ENCODE measurements at places on chromosomes 13 and 19.
A peak's percentile ranks its signal among the peaks of the same experiment; 100 is the strongest.

- no peak for DNase-seq
Measured at GRCh38 chr19:10076535-10076934, 9.6 kb upstream of the SHFL start.

DNA sequence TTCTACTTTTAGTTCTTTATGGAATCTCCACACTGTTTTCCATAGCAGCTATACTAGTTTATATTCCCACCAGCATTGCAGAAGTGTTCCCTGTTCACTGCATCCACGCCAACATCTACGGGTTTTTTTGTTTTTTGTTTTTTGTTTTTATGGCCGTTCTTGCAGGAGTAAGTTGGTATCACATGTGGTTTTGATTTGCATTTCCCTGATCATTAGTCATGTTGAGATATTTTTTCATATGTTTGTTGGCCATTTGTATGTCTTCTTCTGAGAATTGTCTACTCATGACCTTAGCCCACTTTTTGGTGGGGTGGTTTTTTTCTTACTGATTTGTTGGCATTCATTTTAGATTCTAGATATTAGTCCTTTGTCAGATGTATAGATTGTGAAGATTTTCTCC, 89.7 kb downstream of the FRY start:
- DNase-seq = no peak

DNA sequence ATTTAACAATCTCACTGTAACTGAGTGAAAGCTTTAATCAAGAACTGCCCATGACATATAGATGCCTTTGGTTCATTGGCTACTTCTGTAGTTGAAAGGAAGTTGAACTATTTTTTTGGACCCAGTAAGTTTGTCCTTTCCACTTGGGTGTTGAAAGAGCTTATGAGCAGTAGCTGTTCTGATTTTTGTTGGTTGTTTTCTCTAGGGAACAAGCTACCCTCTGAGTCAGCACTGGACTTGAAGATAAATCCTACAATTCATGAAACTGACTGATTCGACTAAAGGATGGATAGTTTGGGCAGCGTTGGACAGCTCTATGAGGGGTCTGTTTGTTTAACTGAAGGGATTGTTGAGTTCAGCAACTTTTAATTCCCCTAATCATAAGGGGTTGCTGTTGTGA, 101.0 kb downstream of the PAN3 start:
- no peak for DNase-seq

GRCh38 chr19:48780631-48781391, 25.5 kb downstream of the FGF21 start:
- DNase-seq = peak; percentile 81

DNA sequence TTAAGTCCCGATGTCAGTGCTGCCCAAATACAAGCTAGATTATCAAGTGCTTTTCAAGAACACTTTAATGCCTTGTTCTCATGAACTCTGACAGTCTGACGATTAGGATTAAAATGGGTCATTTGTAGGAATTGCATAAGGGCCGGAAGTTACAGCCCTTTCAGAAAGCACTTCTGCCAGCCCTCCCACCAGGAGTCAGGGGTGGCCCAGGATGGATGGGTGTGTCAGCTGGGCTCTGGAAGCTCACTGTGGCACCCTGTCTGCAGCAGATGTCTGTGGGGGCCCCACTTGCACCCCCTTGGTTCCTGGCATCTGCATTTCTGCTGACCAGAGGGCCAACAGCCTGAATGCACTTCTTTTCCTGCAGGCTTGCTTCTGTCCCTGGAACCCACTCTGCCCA, 712.7 kb downstream of the UQCRFS1 start:
- DNase-seq = no peak

GRCh38 chr13:41025518-41025917, 6.4 kb upstream of the ELF1 start:
- DNase-seq = no peak

- DNase-seq = no peak
Measured at GRCh38 chr19:47186446-47187334, 44.3 kb downstream of the BBC3 start.

DNA sequence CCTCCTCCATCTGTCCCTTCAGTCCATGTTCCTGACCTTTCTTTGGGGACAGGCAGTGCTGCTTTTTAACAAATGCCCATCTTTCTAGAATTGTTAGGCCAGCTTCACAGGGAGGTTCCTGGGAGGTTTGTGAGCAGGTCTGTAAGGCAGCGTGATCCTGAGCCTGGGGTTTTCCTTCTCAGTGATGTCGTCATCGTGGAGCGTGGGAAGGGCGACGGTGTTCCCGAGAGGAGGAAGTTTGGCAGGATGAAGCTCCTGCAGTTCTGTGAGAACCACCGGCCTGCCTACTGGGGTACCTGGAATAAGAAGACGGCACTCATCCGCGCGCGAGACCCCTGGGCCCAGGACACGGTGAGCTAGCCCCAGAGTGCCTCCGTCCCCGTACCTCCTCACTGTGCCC, 26.8 kb downstream of the CHAF1A start:
- no peak for DNase-seq

DNA sequence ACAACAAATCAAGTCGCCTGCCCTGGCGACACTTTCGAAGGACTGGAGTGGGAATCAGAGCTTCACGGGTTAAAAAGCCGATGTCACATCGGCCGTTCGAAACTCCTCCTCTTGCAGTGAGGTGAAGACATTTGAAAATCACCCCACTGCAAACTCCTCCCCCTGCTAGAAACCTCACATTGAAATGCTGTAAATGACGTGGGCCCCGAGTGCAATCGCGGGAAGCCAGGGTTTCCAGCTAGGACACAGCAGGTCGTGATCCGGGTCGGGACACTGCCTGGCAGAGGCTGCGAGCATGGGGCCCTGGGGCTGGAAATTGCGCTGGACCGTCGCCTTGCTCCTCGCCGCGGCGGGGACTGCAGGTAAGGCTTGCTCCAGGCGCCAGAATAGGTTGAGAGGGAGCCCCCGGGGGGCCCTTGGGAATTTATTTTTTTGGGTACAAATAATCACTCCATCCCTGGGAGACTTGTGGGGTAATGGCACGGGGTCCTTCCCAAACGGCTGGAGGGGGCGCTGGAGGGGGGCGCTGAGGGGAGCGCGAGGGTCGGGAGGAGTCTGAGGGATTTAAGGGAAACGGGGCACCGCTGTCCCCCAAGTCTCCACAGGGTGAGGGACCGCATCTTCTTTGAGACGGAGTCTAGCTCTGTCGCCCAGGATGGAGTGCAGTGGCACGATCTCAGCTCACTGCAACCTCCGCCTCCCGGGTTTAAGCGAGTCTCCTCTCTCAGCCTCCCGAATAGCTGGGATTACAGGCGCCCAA, at the start of gene LDLR:
LDLR (plus strand) TSS at position 210 of the 760 bp plus-strand sequence; CDS start at position 296, 86 bp downstream.
- peak; percentile 83 for DNase-seq

DNA sequence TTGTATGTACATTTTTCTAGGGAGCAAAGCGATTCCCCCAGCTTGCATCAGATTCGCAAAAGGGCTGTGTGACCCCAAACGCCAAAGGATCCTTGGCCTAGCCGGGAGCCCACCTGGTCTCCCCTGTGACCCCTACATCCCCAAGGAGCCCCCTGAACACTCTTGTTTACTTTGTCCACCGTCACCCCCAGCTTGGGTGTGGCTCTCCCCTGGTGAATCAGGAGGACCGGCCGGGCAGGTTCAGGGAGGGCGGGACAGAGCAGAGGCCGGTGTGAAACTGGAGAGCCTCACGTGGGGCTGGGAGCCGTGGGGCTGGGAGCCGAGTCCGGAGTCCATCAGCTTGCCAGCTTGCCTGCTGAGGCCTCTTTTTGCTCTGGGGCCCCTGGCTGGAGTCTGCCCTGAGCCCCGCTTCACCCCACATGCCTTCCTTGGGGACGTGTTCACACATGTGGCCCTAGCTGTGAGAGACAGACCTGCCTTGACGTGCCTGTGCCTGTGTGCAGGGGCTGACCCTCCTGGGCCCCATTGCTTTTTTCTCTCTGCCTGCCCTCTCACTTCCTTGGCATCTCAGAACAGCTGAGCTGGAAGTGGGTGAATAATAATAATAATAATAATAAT, 2.0 kb downstream of the ITPKC start:
- peak; percentile 88 for DNase-seq

- DNase-seq = no peak
Measured at GRCh38 chr19:38617283-38617763, 430 bp downstream of the MAP4K1 start.

- DNase-seq = no peak
Measured at GRCh38 chr19:7152568-7152967, 83.1 kb downstream of the ZNF557 start.

GRCh38 chr13:41492432-41493260, 35.3 kb downstream of the RGCC start:
- no peak for DNase-seq

DNA sequence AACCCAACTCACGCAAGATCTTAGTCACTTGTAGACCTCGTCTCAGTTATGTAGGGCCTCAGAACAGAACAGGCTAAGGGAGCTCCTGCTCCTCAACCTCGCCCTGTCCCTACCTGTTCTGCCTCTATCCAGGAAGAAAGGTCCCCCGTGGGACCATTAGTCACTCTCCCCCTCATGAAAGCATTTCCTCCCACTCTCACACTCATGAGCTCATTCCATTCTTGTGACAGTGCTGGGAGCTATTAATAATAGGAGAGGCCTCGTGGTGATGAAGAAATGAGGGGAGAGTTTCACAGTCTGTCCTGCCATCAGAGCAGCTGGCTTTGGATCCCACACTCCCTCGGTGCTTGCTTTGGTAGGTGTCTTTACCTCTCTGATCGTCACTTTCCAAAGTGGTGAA, 10.2 kb downstream of the PPP2R1A start:
- no peak for DNase-seq

- no peak for DNase-seq
Measured at GRCh38 chr13:28329395-28330158, 165.4 kb downstream of the FLT1 start.

GRCh38 chr13:25429466-25429865, 57.7 kb downstream of the ATP8A2 start:
- no peak for DNase-seq

Measured in pancreas (tissue), 10 donors.